ENCODE measurements at places on chromosomes 1 and 21.

DNA sequence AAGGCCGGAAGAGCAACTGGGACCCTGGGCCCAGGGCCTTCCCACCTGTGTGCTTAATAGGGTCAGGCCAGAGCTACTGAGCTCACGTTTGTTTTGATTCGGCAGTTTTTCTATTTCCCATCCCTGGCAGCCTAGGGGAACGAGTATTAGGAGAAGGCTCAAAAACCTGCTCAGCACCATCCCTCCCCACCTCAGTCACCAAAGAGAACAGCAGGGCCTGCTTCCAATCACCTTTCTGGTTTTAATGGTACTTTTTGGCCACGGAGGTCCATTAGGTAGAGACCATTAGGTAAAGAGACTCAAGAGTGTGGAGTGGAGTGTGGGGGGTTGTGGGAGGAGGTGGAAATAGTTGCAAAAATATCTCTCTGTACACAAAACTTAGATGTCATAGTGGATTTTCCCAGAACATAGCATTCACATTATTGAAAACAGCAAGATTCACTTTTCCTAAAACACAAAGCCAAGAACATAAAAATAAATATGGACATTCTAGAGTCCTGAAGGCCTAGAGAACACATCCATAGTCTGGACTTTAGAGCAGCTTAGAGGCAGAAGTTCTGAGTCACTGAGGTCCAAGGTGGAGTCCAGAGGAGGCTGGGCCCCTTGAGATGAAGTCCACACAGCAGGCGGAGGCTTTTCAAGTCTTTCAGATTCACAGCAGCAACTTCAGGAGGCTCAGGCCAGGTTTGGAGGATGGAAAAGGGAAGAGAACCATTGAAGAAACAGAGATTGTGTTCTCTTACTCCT lies 19.5 kb downstream of the NUAK2 start:
- DNase-seq: no peak

DNA sequence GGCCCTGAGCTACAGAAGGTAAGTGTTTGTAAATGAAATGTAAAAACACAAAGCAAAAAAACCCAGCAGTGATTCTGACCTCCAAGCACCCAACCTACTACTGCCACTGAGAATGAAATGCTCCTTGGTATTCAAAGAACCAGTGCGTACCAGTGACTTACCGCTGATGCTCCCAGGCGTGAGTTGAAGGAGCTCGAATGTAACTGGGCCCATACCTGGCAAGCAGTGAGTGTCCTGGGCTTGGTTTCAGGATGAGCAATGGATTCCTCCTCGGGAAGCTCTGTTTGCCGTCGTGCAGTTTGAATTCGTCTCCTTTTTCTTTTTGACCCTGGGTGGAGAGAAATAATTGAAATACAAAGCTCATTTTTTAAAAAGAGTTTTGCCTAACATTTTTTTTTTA lies 121.9 kb downstream of the ATG4C start:
- no peak for DNase-seq

DNA sequence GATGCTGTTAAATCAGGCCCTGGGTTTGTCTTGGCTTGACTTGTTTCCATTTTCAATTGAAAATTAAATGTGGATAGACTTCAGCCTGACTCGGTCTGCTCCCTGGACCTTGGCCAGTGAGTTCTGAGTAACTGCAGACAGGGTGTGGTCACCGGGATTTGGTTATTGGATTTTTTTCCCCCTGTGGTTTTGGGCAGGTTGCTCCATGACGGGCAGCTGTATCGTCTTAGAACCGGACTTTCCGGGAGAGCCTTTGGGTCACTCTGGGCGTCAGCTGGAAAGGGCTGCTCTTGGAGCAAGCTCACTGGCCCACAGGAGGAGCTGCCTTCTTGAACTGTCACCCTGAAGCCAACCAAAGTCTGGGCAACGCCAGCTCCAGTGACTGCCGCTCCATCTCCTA lies 75.0 kb downstream of the CLIC6 start:
- no peak for DNase-seq

- no peak for DNase-seq
Observed at GRCh38 chr1:235784950-235785349, 81.8 kb downstream of the LYST start.

- DNase-seq: no peak
Observed at GRCh38 chr1:97281962-97282361, 560.4 kb downstream of the PTBP2 start.

GRCh38 chr1:15351310-15351709 lies 58.4 kb upstream of the EFHD2 start:
- peak; percentile 68 for DNase-seq

GRCh38 chr1:94674876-94675275 lies 133.3 kb upstream of the F3 start:
- DNase-seq: no peak

DNA sequence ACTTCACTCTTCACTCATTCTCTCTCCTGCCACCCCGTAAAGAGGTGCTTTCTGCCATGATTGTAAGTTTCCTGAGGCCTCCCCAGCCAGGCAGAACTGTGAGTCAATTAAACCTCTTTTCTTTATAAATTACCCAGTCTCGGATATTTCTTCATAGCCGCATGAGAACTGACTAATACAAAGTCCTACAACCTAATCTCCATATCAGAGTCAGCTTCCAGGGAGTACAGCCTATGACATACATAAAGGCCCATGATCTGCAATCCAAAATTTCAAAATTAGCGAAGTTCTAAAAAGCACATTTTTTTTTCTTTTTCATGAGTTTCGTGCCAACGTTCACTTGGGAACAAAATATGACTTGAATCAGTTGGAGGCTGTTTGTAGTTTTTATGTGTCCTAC lies 256.9 kb upstream of the DUSP10 start:
- no peak for DNase-seq

- no peak for DNase-seq
Observed at GRCh38 chr1:221718381-221719277, 23.3 kb downstream of the DUSP10 start.

DNA sequence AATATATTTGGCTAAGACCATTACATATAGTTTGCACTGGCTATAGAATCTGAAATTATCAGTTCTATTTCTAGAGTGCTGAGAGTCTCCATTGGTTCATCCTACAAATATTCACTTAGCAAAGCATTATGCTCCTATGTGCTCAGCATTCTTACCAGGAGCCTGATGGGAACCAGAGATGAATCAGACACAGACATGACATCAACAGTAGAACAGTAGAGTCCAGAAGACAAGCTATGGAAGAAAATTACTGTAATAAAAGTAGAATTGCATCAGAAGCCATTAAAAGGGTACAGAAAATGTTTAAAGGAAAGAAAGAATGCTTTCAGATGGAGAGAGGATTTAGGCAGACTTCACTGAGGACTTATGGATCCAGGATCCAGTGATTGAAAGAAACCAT lies 271.7 kb upstream of the SNX7 start:
- no peak for DNase-seq

DNA sequence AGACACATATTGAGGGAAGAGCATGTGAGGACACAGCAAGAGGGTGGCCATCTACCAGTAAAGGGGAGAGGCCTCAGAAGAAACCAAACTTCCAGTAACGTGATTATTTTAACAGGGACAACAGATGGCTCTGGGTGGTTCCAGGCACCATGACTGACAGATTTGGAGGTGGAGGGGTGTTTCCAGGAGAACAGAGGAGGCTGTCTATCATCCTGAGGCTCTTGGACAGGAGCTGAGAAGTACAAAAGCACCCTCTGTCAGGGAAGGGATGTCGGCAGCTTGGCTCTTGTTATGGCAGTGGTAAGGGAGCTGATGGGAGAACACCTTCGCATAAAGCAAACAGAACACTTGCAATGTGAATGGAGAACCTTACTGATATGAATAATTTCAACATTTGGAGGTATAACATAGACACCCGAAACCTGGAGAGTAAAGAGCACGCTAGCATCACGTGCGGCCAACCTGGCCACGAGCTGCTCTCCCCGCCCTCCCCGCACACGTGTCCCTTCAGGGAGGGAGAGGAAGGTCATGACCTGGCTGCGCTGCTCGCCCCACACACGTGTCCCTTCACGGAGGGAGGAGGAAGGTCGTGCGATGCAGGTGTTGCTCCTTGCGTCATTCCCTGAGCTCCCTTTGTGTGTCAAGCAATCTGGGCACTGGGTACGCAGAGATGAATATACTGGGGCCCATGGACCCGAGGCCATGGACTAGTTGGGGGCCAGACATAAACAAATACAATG lies 37.5 kb upstream of the NLRP3 start:
- no peak for DNase-seq

- peak; percentile 20 for DNase-seq
Observed at GRCh38 chr1:6909857-6910256, 124.6 kb downstream of the CAMTA1 start.

GRCh38 chr1:2151252-2151651 lies 43.3 kb downstream of the FAAP20 start:
- DNase-seq: no peak

DNA sequence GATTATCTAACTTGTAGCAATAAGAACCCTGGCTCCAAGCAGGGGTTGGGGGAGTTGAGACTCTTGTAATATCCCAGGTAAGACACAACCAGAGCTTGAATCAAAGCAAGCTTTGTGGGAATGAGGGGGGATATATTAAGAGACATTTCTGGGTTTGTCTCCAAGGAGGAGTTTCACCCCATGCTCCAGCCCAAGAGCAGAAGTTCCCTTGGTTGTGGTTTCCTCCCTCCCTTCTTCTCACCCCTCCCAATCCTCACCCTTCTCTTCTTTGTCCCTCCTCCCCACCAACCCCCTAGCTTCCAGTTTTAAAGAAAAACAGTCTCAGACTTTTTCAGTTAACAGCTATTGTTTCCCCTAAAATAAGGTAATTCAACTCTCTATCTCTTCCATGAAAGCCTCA lies 11.9 kb downstream of the TRAF3IP3 start:
- no peak for DNase-seq

- DNase-seq: no peak
Observed at GRCh38 chr1:6547301-6547700, 7.0 kb downstream of the NOL9 start.

GRCh38 chr1:181033799-181034451 lies at the start of gene MR1:
TSS of gene MR1 (plus strand) at chr1:181033983. CDS start at chr1:181034008, 25 bp downstream.
- no peak for DNase-seq

GRCh38 chr1:60541831-60542532 lies 468.4 kb upstream of the C1orf87 start:
- no peak for DNase-seq

DNA sequence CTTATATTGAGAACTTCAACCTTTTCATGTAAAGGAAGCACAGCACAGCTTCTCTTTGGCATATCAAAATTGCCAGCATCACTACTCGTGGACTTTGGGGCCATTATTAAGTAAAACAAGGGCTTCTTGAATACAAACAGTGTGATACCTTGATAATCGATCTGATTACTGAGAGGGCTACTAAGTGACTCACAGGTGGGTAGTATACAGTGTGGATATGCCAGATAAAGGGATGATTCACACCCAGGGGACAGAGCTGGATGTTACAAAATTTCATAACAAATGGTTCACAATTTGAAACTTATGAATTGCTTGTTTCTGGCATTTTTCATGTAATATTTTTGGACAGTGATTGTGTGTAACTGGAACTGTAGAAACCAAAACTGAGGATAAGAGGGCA lies 15.4 kb downstream of the HDAC1 start:
- DNase-seq: no peak

- DNase-seq: peak; percentile 20
Observed at GRCh38 chr1:89261926-89262515, 10.6 kb downstream of the GBP5 start.

GRCh38 chr1:29211086-29212030 lies 19.4 kb downstream of the MECR start:
- no peak for DNase-seq

GRCh38 chr1:66705110-66705509 lies 47.1 kb upstream of the DYNLT5 start:
- DNase-seq: no peak

DNA sequence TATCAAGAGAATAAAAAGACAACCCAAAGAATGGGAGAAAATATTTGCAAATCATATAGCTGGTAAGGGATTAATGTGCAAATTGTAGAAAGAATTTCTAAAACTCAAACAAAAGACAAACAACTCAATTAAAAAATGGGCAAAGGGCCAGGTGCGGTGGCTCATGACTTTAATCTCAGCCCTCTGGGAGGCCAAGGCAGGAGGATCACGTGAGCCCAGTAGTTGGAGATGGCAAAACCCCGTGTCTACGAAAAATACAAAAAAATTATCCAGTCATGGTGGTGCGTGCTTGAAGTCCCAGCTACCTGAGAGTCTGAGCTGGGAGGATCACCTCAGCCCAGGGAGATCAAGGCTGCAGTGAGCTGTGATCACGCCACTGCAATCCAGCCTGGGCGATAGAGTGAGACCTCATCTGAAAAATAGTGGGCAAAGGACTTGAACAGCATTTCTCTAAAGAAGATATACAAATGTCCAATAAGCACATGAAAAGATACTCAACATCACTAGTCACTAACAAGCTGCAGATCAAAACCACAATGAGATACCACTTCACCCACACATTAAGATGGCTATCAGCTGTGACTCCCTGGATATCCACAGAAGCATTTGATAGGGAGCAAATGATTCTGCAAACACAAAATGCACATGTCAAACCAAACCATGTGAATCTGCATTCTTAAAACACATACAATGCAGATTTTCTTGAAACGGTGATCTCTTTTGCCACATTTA lies 20.9 kb downstream of the SLC30A1 start:
- no peak for DNase-seq

- DNase-seq: no peak
Observed at GRCh38 chr1:206979379-206980043, 9.3 kb upstream of the FCAMR start.

DNA sequence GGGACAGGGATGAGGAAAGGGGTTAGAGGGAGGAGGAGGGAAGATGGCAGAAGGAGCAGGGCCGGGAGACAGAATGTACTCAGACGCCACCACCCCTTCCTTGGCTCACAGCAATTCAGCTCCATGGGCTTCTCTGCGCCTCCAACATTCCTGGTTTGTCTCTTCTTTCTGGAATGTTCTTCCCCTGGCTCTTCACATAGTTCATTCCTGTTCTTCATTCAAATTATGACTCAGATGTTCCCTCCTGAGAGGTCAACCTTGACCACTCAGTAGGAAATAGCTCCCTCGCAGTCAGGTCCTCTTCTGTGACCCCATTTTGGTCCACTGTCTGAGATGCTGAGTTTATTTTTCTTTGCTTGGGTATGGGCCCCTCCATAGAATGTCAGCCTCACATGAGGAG lies 203.2 kb downstream of the C1orf94 start:
- no peak for DNase-seq

DNA sequence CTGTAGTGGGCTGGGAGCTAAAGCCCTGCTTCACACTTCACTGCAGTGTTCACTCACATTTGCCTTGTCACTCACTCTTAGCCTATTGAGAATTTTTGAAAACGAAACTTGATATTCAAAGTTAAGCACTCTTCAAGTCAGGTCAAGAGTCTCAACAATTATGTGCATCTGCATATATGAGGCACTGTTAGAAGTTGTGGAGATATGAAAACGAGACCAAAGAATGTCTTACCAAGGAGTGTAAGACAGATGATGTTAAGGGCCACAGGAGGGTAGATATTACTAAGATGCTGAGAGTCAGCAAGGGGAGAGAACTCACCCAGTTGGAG lies 64.7 kb upstream of the GJA8 start:
- no peak for DNase-seq

DNA sequence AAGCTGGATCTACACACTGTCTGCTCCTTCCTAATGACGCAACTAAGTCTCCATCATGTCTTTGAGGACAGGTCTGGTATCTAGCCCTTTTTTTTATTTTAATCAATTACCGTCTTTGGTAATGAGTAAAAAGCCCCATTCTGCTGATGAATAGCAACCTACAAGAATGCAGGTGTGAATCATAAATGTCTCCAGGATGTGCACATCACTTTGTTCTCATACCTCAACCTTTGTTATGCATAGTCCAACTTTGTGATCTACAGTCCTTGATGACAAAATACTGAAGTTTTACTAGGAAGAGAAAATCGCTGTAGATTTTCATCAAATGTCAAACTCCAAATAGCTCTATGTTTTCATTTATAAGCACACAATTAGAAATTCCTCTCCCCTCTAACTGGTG lies 39.3 kb downstream of the PLPPR5 start:
- DNase-seq: no peak

Data from left colon (tissue), 2 donors.